AML-193 (cell line): ENCODE measurements at places on chromosomes 6 and 20.

DNA sequence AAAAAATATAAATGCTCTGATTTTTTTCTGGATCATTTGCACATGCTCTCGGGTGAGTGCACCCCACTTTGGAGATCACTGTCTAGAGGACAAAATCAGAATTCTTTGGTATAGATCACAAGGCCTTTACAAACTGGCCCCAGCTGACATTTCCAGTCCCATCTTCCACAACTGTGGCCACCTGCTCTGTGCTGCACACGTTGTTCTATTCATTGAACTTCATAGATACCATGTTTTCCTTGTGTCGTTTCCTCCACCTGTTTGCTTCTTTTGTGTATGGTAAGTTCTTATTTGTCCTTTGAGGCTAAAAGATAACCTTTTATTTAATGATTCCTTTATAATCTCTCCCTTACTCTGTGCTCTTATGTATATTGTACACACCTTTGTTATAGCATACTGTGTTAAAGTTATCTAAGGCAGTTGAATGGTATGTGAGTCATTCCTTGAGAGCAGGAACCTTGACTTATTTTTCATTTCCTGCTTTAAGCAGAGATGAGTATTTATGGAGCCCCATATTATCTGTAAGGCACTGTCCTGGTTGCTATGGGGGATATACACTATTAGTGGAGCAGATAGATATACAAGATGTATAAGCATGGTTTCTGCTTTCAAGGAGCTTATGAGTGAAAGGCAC is 12.0 kb upstream of the SLC17A5 start:
- DNase-seq, result no peak

GRCh38 chr20:35311409-35311808 is 19.2 kb upstream of the FAM83C start:
- DNase-seq, result no peak

DNA sequence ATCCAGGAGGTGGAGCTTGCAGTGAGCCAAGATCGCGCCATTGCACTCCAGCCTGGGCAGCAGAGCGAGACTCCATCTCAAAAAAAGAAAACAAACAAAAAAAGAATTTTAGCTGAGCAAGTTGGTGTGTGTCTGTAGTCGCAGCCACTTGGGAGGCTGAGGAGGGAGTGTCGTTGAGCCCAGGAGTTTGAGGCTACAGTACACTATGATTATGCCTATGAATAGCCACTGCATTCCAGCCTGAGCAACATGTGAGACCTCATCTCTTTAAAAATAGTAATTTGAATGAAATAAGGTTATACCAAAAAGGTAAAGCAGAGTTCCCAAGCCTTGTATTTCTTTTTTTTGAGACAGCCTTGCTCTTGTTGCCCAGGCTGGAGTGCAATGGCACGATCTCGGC is 19.8 kb downstream of the MTRES1 start:
- DNase-seq, result no peak

DNA sequence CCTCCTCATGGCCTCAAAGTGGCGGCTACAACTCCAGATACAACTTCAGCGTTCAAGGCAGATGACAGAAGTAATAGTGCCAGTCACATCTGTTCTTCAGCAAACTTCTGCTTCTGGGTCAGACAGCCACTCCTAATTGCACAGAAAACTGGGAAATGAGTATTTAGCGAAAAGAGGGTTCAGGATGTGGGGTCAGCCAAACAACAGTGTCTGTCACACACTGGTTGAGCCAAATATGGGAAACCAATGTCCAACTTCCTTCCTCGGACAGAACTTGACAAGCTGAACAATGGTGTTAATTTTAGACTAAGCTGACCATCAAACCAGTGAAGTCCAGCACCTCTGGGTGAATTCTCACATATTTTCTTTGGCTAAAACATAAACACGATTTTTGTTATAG is 22.1 kb downstream of the NUDT3 start:
- no peak for DNase-seq

DNA sequence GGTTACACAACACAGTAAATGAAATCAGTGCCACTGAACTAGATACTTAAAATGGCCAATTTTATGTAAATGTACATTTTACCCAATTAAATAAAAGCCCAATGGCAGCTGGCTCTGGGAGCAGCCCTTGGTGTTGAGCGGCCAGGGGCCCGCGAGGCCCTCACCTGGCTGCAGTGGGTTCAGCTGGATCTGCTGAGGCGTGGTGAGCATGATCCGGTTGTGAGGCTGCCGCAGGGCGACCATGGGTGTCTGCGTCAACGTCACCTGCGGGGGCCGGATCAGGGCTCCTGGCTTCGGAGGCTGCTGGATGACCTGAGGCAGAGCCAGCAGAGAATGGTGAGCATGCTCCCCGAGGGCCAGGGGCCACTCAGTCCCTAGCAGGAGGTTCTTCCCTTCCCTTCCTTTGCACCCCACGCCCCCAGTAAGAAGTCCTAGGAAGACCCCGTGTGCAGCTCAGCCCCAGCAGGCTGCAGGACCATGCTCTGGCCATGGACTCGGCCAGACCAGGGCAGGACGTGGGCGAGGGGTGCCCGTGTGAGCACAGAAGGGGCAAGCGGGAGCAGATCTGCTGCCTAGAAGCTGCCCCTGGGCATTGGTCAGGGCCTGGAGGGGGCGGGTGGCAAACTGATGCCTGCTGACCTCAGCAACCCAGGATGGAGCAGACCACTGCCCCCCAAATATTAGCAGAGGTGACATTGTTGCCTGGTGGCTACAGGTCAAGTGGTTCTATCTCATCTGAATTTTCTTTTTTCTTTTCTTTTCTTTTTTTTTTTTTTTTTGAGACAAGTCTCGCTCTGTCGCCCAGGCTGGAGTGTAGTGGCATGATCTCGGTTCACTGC is 61.9 kb downstream of the TAF4 start:
- no peak for DNase-seq

GRCh38 chr6:121521164-121521555 is 85.7 kb downstream of the GJA1 start:
- DNase-seq, result no peak

- DNase-seq, result no peak
Measured at GRCh38 chr20:38412877-38413577, 22.1 kb downstream of the SNHG17 start.

DNA sequence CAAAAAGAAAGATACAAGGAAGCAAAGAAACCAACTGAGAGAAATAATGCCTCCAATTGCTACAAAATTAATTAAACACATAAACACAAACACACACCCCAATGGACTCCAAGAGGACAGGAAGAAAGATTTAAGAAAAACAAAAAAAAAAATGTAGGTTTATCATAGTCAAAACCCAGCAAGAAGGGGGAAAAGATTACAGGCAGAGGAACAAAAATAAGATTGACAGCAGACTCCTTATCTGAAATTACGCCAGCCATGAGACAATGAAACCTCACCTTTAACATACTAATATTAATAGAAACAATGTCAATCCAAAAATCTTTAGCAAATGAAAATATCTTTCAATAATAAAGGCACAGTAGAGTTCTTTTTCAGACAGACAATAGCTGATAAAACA is 155.8 kb downstream of the RNGTT start:
- DNase-seq, result no peak

DNA sequence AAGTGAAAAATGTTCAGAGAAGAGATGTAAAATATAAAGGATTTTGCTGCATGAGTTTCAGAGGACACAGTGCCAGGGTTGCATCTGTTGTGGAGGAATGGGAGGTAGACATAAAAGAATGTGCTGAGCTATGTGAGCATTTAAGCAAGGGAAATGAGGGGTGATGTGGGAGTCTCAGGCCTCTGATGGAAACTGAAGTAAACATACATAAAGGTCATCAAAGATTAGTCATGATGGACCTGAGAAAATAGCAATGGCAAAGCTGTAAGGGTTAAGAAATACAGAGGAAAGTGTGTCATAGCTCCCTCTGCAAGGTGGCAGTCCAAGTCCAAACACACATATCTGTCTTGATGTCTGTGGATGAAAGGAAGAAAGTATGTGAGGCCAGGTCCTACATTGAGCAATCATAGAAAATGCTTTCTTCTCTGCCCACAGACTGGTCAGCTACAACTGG is 306.6 kb upstream of the ECI2 start:
- DNase-seq, result no peak

- DNase-seq, result no peak
Measured at GRCh38 chr6:165662749-165663376, at the start of gene PDE10A. PDE10A (minus strand) TSS chr6:165663241; CDS start chr6:165662811, 430 bp downstream.

DNA sequence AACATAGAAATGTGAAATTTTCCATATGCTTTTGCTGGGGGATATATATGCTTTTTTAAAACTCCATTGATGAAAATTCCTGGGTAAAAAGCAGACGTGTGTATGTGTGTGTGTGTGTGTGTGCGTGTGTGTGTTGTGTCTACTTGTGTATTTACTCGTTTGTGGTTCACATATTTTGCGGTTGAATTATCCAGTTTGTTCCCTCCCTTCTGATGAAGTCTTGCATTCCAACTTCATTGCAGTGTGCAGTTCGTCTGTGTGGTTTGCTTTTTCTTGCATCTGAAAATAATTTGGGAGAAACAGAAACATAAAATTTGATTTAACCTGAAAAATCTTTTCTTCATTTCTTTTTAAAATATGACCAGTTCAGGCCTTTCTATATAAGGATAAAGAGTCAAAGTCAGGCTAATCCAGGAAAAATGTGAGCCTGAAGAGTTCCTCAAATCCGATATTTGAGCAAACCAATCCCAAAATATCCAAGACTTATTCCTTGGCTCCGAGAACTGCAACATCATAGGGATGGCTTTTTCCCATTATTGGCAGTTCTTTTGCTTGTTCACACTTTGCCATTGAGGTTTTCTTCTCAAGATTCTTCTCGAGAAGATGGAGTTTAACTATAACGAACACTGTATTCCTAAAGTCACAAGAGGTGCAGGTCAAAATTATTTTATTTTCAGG is 202.2 kb upstream of the CCN2 start:
- DNase-seq, result no peak

DNA sequence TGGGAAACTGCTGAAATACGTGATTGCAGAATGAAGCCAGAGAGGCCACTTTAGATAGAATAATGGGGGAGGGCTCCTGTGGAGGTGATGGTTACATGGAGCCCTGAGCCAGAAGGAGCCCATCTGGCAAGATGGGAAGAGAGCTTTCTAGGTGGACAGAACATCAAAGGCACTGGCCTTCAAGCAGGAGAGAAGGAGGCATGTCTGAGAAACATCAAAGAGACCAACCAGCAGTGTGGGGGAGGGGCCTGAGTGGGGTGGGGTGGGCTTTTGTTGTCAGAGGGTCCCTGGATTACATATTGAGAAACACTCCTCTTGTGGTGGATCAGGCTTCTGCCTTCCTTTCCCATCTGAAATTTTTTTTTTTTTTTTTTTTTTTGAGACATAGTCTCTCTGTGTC is 1.9 kb upstream of the KCNG1 start:
- no peak for DNase-seq

DNA sequence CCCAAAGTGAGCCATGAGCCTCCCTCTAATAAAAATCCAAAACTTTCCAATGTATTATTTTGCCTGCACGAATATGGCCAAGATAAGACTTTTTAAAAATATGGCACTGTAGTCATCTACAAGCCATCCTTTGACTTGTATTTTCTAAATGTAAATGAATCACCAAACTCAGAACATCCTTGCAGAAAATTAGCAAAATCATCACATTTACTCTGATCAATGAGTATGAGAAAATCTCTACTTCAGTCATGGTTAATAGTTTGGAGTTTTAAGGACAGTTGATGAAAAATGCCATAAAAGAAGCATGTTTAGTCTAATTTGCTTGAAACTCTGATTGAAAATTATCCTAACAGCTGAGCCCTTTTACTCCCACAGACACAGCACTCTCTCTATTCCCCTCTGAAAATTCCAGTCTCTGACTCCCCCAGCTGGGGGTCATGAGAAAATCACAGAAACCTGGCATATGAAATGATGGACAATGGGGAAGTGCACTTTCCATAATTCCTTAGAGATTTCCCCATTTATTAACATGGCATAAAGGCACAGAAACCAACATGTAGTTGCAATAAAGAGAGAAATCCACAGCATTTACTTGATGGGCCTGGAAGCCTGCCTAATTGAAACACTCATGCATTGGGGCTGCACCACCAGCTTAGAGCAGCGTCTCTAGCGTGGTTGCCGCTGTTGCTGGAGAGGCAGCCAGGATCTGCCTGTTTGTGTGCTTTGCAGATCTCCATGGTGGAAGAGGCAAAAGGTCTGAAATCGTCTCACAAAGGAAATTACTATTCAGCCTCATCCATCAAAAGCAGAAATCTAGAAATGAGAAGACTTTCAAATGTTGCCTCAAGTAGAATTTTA is 214.0 kb downstream of the WDR27 start:
- DNase-seq, result no peak

DNA sequence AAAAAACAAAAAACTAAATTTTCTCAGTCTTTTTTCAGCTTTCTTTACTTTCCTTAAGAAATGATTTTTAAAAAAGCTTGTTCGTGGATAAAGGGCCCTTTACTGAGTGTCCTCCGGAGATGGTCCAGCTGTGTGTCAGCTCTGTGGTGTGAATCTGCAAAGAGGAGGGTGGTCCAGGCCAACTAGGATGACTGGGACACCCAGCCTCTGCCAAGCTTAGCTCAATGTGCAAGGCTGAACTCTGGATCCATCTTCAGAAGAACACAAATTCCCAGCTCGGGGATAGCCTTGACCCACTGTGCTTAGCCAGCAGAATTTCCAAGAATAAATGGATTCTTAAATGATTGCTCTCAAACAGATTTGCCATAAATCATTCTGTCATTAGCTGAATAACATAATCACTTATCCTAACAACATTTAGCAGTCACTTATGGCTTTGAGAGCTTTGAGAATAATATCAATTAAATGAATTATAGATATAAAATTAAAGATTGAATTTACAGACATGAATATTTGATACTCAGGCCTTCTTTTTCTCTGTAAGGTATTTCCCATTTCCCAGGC is 14.2 kb upstream of the CALHM5 start:
- DNase-seq, result no peak

DNA sequence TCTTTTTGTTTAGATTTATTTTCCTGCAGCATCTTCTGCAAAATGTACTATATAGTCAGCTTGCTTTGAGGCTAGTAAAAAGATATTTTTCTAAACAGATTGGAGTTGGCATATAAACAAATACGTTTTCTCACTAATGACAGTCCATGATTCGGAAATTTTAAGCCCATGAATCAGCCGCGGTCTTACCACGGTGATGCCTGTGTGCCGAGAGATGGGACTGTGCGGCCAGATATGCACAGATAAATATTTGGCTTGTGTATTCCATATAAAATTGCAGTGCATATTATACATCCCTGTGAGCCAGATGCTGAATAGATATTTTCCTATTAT is 3.2 kb downstream of the FOXC1 start:
- DNase-seq, result no peak

- DNase-seq, result no peak
Measured at GRCh38 chr6:45160305-45160704, 167.8 kb upstream of the RUNX2 start.
